Activated CD4-positive, alpha-beta T cell treated with anti-CD3 and anti-CD28 coated beads, Interleukin-2, amount 10 ng/mL, durations not matched to agents 24 days and 14 days (primary cell): ENCODE measurements at places on chromosomes 3 and 15. TPM values are rescaled to one million over a fixed set of nuclear protein-coding genes. Genes with fewer than 3 reads are reported as not detected.

The PPARG gene
- 4.6 and 5.1 TPM in 2 replicates for total RNA-seq

The ITPKA gene
- total RNA-seq, result 3.3 and 3.8 TPM in 2 replicates

The GPR15 gene
- total RNA-seq, result 3.6 and 4.1 TPM in 2 replicates

DNA sequence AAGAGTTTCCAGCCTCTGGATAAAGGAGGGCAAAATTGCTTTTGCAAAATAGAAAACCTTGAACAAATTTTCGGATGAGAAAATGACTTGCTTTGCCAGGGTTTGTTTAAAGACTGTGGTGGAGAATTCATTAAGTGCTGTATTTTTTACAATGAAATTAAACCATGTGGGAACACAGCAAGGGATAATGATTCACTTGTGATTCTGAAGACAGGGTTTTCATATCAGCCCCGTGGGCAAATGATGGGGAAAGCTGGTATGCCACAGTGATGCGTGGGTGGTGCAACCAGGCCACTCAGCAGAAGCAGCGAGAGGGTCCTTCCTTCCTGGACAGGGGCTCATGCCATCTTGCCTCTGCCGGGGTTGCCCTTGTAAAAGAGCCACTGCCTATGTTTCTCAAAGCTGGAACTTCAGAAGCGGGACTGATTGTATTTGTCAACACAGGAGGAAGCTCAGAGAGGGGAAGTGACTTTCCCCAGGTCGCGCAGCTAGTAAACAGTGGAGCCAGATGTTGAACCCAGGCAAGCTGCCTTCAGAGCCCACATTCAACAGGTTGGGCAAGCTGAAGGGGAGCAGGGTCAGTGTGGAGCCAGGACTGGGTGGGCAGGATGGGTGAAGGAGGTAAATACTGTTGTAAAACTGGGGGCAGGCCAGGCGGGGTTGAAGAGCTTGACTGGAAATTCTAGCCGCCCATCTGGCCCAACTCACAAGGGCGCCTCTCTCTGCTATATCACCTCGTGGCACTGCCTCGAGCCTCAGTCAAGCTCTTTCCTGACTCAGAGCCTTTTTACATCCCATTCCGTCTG is 79.1 kb downstream of the TOP2B start:
- no peak for DNase-seq

GRCh38 chr3:43345877-43346276 is 59.5 kb downstream of the SNRK start:
- no peak for DNase-seq

- DNase-seq, result no peak
These were observed 1093.2 kb downstream of the FHIT start for GRCh38 chr3:60158035-60158434.

- DNase-seq, result no peak
These were observed 23.3 kb upstream of the MANF start for GRCh38 chr3:51361746-51362145.

DNA sequence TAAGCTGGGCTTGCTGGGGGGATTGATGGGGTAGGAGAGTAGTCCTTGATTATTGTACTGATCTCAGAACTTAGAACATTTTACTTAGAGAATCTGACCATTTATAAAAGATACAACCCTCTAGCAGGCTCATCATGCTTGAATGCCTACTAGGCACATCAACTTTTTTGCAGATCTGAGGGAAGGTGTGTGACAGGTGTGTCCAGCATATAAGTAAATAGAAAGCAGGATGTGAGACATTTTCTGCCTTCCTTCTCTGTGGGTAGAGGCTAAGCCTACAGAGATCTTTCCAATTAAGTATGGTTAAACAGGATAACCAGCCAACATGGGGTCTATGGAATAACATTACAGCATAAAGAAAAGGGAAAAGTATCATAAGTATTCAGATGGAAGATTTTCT is 159.1 kb downstream of the AKAP13 start:
- DNase-seq, result no peak

GRCh38 chr15:56920367-56920627 is 1.9 kb downstream of the TCF12 start:
- no peak for DNase-seq

DNA sequence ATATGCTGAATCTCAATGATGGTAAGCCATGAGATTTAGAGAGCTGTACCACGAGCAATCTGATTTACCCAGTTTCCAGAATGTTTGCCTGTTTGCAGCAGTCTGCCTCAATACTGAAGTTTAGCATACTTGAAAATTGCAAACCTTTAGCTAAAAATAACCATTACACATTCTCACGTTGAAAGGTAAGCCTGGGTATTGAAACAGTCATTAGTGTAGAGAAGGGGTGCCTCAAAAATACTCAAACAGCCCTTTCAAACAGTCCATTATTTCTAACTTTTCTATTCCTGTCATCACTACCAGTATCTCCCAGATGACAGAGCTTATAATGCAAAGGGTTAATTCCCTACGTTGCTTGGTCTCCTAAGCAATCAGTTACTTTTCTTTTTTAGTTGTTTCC is 111.8 kb upstream of the MBNL1 start:
- no peak for DNase-seq

GRCh38 chr15:49904296-49904695 is 214.7 kb downstream of the ATP8B4 start:
- no peak for DNase-seq

- no peak for DNase-seq
These were observed 18.0 kb upstream of the ZXDC start for GRCh38 chr3:126493739-126494138.

- DNase-seq, result no peak
These were observed 221.5 kb downstream of the ULK4 start for GRCh38 chr3:41740374-41740886.

DNA sequence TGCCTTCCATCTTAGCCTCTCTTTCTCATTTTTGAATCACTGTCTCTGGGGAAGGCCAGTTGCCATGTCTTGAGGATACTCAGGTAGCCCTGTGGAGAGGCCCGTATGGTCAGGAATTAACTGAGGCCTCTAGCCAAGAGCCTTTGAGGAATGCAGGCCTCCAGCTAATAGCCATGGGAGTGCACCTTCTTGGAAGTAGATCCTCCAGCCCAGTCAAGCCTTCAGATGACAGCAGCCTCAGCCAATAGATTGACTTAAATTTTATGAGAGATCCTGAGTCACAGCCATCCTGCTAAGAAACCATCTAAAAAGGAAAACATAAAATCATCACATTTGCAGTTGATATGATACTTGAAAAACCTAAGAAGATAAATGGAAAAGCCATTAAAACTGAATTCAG is 112.5 kb upstream of the BNIP2 start:
- peak; percentile 51 for DNase-seq

GRCh38 chr3:61008153-61008997 is 242.9 kb downstream of the FHIT start:
- DNase-seq, result no peak

DNA sequence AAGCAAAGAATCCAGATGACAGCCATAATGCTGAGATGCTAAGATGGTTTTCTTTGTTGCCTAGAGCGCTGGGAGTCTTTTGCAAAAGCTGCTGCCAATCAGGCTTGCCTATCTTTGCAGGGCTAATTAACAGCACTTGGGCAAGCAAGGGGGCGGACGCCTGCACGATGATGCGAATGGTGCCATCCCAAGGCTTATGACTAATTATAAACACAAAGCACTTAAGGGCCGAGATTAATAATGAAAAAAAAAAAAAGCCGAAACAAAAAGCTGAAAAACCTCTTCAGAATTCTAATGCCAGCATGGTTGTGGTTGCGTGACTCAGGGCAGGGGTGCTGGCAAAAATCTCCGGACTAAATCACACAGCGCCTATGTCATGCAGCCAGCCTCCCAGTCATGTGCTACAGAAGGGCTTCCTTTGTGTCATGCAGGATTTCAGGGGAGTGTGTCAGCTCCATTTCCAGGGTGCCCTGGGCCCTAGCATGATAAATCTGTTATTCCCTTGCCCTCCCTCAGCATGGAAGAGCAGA is 185.0 kb upstream of the ANKRD28 start:
- DNase-seq, result no peak

DNA sequence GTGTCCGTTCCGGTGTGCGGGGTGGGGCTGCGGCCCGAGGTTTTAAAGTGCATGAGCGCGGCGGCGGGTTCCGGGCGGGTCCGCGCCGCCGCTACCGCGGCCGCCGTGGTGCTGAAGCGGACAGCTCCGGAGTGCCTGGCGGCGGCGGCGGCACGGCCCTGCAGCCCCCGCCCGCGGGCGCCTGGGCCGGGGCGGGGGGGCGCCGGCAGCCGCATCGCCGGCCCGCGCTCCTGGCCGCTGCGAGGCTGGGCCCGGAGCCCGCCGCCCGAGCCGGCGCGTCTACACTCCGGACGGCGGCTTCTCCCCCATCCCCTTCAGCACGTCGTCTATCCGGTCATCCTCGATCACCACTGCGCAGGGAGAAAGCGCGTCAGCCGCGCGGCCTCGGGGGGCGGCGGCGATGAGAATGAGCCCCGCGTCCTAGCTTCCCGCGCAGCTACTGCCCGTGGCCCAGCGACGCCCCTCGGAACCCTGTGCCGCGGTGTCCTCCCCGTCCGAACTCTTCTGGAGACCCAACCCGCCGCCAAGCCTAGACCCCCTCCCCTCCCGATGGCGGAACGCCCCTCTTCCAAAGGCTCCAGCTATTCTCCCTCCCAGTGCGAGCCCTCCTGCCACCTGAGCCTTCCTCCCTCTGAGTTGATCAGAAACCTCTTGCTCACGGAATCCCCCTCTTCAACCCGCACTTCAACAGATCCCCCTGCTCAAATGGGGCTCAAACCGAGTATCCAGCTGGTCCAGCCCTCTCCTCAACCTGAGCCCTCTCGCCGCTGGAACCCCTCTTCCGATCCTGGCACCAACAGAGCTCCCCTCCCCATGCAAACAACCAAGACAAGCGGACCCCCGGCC is 1.3 kb downstream of the CAMK2N2 start:
- peak; percentile 86 for DNase-seq

DNA sequence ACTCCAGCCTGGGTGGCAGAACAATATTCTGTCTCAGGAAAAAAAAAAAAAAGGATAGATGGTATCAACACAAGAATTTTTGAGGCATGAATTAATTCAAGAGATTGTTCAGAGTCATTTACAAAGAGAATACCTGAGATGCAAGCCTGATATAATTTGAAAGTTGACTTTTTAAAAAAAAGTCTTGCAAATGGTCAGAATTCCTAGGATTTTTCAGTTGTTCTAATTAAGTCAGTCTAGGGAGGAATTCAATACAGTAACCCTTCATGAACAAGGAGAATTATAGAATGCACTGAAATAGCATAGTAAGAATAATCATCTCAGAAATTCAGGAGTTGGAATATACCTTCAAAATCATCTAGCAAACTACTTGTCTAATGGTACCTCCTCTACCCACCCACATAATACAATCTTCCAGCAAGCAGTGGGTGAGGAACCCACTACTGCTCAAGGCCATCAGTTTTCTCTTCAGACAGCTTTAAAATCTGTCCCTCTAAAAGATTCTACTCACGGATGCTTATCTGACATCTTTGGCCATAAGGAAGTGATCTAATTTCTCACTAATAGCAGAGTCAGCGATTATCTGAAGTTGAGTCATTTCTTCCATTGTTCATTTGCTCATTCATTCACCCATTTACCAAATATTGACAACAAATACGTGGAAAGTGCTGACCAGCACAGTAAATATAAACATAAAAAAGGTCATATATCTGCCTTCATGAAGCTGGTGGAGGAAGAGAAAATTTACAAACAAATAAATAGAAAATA is 159.6 kb downstream of the GREM1 start:
- DNase-seq, result no peak

DNA sequence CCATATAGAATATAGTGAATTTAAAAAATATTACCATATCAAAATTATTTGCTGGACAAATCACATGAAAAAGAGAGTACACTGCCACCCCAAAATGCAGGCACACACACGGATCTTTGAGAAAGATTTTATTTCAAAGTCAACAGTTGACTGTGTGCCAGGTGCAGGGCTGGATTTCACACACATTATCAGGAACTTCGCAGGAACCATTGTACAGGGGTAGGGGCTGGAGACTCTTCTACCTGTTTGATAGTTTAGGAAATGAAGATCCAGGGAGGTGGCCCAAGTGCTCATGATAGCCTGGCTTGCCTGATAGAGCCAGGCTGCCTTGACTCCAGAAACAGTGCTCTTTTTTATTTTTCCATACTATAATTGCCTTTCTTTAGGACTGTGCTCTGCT is 54.2 kb downstream of the IL1RAP start:
- DNase-seq, result no peak

- no peak for DNase-seq
These were observed 701.2 kb downstream of the NLGN1 start for GRCh38 chr3:174098746-174099145.

DNA sequence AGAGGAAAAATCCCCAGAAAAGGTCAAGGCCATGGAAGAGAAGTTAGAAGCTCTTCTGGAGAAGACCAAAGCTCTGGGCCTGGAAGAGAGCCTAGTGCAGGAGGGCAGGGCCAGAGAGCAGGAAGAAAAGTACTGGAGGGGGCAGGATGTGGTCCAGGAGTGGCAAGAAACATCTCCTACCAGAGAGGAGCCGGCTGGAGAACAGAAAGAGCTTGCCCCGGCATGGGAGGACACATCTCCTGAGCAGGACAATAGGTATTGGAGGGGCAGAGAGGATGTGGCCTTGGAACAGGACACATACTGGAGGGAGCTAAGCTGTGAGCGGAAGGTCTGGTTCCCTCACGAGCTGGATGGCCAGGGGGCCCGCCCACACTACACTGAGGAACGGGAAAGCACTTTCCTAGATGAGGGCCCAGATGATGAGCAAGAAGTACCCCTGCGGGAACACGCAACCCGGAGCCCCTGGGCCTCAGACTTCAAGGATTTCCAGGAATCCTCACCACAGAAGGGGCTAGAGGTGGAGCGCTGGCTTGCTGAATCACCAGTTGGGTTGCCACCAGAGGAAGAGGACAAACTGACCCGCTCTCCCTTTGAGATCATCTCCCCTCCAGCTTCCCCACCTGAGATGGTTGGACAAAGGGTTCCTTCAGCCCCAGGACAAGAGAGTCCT is 9.0 kb downstream of the MAP1A start:
- DNase-seq, result no peak

- DNase-seq, result no peak
These were observed 121.3 kb downstream of the THRB start for GRCh38 chr3:24373198-24373959.

DNA sequence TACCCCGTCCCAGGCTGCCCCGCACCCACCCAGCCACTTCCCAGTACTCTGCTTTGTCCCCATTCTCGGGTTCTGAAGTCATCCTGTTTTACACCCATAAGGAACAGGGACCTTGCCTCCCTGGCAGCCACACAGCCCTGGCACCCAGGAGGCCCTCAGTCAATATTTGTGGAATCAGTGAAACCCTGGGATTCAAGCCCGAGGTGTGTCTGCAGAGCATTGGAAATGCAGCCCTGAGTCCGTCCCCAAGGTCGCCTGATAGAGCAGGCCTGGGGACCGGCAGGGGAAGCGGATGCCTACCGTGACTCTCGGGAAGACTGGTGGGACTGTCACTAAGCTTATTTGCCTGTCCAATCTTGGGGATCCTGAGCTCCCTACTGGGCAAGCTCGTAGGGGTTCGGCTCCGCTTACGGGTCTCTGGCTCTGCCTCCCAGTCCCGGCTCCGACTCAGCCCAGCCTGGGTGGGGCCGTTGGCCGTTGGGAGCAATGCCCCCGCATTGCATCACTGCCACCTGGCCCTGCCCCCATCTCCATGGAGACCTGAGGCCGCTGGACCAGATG is 64.4 kb upstream of the TAMM41 start:
- DNase-seq, result peak; percentile 57

DNA sequence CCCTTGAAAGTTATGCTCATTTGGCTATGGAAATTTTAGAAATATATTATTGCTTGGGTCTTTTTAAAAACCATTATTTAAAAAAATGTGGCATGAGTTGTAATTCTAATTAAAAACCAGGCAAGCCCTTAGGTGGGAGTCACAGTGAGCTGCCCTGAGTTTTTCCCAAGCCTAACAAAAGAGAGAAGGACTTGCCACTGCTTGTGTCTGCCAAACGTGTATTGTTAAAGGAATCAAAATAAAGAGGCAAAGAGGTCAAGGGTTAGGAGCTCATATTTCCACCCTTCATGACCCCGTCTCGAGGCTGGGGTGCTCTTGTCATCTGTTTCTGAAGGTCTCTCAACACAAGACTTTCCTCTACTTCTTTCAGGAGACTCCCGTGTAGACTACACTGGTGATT is 321.1 kb downstream of the ZIC1 start:
- no peak for DNase-seq
